ENCODE measurements at places on chromosomes 12 and 14.

- no peak for DNase-seq
Measured at GRCh38 chr12:26564391-26564790, 268.6 kb downstream of the ITPR2 start.

GRCh38 chr12:42119085-42119633 is 25.5 kb downstream of the GXYLT1 start:
- no peak for DNase-seq

DNA sequence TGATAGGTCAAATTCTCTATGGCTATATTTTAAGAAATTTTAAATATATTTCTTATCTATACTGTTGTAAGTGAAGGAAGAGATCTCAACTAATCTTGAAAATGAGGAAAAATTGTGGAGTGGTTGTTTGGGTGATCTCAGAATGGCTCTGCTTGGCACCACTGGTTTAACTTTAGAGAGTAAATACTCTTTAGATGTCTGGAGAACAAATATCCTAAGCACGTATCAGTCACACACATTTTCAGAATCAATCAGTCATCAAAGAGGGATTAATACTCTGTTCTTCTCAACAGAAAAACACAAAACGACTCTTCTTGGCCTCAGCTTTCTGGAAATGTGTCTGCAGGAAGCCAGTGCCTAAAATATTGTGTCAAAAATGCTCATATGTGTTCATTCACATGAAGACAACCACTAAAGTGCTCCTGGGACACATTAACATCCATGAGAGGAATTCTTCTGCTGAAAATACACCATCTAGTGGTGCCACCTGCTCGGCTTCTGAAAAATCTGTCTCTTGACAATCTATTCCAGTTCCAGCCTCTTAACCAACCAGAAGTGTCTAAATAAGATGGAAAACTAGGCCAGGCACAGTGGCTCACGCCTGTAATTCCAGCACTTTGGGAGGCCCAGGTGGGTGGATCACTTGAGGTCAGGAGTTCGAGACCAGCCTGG is 81.1 kb upstream of the CCDC198 start:
- no peak for DNase-seq

DNA sequence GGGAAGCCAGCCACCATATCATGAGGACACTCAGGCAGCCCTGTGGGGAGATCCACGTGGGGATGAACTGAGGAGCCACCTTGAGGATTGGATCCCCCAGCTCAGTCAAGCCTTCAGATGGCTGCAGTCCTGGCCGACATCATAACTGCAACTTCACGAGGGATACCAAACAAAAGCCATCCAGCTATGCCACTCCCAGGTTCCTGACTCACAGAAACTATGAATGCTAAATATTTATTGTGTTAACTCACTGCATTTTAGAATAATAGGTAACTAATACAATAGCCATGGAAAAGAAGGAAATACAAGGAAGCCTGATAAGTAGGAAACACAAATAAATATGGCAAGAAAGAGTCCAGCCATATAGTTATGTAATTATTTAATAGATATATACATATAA is 42.1 kb upstream of the FAM222A start:
- no peak for DNase-seq

GRCh38 chr12:49924628-49925246 is 21.0 kb upstream of the FAIM2 start:
- no peak for DNase-seq

DNA sequence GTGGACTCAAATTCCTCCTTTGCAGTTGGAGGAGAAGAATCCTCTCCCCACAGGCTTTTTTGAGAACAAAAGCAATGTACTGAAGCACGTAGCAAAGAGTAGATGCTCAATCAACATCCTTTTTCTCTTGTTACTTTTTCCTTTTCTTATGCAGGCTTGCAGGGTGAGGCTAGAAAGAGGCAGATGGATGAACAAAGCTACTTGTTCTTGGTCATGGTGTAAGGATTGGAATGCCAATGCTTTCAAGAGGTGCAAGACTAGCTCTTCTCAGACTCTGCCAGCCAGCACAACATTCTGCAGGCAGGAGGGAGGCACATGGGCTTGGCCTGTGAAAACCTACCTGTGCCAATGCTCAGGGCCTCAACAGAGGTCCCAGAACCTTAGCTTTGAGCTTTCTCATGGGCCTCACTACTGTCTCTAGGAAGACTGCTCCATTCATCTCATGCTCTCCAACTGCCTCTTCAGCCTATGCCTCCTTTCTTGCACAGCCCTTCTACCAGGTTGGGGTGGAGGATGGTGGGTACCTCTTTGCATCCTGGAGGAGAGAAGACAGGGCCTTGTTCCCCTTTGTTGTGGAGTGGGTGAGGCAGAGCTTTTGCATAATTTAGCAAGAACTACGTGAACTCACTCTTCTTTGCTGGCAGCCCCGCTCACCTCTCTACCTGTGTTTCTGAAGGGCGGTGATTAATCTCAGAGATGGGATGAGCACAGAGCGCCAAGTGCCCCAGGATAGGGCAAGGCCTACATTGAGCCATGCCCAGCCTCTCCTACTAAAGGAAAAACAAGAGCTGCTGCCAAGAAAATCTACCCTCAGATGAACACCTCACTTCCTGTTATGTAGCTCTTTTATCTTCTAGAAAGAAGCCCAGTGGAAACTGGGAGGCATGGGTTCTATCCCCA is 1119.7 kb downstream of the VRK1 start:
- DNase-seq: no peak

DNA sequence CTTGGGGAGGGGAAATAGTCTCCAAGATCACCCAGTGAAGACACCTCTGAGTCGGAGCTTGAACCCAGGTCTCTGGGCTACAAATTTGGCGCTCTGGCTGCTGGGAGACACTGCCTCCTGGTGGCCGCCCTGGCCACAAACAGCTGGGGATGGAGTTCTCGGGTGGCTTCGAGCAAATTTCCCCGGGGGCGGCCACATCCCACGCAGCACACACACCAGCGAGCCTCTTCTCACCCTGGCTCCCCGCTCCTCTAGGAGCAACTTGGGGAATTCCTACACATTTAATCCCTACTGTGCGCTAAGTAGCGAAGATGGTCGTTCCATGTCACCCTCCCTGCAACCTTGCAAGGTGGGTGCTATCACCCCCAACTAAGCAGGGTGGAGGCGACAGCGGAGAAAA is 66.2 kb upstream of the BEGAIN start:
- peak; percentile 19 for DNase-seq

GRCh38 chr12:30457621-30458289 is 237.9 kb downstream of the IPO8 start:
- DNase-seq: no peak

GRCh38 chr12:25752710-25753309 is 199.7 kb upstream of the LMNTD1 start:
- no peak for DNase-seq

DNA sequence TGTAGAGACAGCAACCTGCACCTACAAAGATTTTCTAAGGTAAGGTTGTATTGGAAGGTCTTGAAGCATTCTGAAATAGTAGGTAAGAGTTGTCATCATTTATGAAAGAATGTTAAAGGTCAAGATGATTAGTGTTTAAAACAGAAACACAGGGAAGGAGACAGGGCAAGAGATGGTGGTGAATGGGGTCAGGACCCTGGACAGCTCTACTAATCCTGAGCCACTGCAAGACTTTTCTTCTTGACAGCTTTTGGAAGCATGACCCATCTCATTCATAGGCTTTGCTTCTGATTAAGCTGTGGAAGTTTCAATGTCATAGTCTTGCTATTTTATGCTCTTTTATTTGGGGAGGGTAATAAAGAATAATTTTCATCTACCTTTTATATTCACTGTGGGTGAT is 75.5 kb upstream of the CAND1 start:
- DNase-seq: no peak

- DNase-seq: no peak
Measured at GRCh38 chr12:45575823-45576475, 153.6 kb upstream of the ARID2 start.

GRCh38 chr14:60758885-60759284 is 24.3 kb downstream of the MNAT1 start:
- DNase-seq: no peak

DNA sequence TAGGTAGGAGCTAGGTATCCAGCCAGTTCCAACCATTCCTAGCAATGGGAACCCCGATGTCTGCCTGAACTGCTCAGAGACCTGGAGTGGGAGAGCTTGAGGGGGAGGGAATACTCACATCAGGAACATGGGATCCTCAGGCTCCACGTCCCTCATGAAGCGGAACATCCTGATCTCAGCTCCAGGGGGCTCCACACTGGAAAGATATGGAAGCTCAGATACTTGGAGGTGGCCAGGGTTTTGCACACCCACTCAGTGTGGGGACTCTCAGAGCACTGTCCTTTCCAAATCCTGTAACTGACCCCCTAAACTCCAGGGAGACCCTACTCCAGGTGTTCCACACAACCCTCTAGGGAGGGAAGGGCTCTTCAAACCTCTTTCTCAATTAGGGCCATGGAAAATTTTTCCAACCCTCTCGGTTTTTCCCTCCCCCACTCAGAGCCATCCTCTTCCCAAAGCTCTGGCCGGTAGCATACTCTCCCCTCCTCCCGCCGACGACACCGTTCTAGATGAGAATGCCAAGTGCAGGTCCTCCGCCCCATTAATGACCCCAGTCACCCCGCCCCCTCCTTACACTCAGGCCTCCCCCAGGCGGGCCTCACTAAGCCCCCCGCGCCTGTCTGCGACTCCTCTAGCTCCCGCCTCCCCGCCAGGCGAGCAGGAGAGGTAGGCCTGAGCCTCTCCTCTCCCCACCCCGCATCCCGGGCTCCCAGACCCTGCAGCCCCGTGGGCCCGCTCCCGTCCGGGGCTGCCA is 597 bp downstream of the MLF2 start:
- DNase-seq: peak; percentile 15

DNA sequence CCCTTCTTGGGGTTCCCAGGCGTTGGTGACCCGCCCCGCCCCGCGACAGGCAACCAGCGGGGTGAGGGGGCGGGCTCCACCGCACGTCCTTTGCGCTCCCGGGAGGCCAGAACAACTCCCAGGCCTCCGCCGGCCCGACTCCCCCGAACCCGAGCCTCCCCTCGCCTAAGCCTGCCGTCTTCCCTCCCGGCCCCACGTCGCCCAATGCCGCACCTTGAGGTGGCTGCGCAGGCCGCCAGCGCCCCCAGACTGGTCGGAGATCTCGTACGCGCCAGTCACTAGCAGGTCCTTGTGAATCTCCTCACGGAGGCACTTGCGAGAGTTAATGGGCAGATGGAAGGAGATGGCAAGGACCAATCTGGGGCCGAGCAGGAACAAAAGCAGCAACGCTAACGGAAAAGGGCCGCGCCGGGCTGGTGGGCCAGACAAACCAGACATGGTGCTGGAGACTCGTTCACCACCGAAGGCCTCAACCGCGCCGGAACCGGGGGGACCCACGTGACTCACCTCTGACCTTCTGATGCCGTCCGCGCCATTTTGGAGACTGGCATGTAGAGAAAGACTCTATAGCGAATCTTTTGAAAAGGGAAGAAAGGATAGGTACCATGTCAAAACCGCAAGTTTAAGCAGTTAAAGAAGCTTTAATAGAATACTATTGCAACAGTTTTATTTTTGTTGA is at the start of gene TMED10:
TMED10 (minus strand) TSS at position 471 of the 679 bp plus-strand sequence; CDS start at position 438, 33 bp downstream.
- DNase-seq: peak; percentile 87

GRCh38 chr14:105107781-105108515 is 42.7 kb upstream of the GPR132 start:
- DNase-seq: no peak

GRCh38 chr12:109714913-109715244 is 1.3 kb downstream of the FAM222A start:
- no peak for DNase-seq

All from T follicular helper cell (primary cell).